Stimulated activated CD4-positive, alpha-beta T cell treated with anti-CD3 and anti-CD28 coated beads, TNF-alpha, amount 100 ng/mL, for 24 hours (primary cell): ENCODE measurements at places on chromosomes 2 and 18.

- DNase-seq: no peak
Measured at GRCh38 chr2:204743393-204743960, 198.2 kb downstream of the PARD3B start.

DNA sequence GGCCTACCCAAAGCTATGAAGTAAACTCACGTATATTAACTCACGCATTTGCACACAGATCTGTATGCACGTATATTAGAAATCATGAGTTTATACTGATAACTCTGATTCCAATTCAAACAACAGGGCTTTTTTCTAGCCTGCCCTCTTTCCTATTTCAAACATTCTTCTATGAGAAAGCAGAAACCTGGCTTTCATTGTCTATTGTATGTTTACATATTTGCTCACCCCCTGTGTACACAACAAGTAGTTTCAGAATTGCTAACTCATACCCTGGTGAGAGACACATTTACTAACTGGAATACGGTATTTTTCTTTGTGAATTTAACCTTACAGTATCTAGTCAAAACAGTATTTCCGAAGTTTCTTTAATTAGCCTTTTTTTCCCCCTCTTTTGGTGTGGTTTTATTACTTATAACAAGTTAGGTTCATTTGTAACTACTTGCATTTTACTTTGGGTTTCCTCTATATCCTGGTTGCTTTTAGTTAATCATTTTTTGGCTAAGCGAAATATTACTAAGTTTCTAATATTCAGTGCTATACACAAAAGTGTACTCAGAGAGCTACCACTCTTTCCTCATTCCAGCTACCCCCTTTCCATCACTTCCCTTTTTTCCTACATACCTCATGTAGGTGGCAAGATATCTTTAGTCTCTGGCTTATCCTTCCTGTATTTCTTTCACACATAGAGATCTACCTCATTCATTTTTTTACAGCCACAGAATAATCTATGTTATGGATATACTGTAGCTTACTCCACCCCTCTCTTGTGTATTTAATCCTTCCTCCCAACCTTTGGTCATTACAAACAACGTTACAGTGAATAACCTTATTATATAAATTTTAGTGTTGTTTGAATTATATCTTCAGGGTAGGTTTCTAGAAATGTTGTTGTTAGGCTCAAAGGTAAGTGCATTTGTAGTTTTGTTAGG is 112.7 kb upstream of the BCL2L11 start:
- DNase-seq: no peak

GRCh38 chr2:85741833-85742455 is 11.8 kb upstream of the ATOH8 start:
- no peak for DNase-seq

- DNase-seq: no peak
Measured at GRCh38 chr18:37838083-37838482, 272.5 kb upstream of the CELF4 start.

DNA sequence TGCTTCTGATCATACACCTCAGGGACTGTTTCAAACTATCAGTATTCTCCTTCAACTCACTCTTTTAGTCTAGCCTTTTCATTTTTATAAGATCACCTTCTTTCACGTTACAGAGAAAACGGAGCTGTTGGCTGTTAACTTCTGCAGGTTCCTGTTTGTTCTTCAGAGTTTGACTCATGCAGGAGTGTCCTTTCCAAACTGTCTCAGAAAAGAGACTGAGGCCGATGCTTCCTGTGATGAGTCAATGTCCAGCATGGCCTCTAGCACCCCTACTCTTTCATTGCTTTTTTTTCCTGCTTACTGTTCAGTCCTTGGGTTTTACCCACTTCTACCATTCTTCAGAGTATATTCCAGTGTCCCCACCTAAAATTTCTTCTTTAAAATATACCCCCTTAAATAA is 240.8 kb upstream of the RGPD4 start:
- no peak for DNase-seq

GRCh38 chr2:113028112-113028511 is 22.9 kb downstream of the IL36A start:
- DNase-seq: no peak

- DNase-seq: no peak
Measured at GRCh38 chr18:75865639-75866038, 438.1 kb upstream of the SMIM21 start.

- no peak for DNase-seq
Measured at GRCh38 chr2:46256563-46257142, 40.6 kb upstream of the EPAS1 start.
